ENCODE measurements at places on chromosomes 2 and 18. TPM values are rescaled to one million over a fixed set of nuclear protein-coding genes. Genes with fewer than 3 reads are reported as not detected.

The MATN3 gene
- 1.6 TPM for total RNA-seq

The RNU2-63P gene
- not detected for total RNA-seq

The UGT1A9 gene
- total RNA-seq, result not detected

The ACVR1C gene
- 5.7 TPM for total RNA-seq

The SCN2A gene
- total RNA-seq, result 160 TPM

The OSBPL6 gene
- total RNA-seq, result 11.4 TPM

The ALKAL2 gene
- total RNA-seq, result 2.0 TPM

The KIAA1328 gene
- 20.4 TPM for total RNA-seq

The CDK15 gene
- 0.82 TPM for total RNA-seq

The CXCR1 gene
- total RNA-seq, result under 0.01 TPM

DNA sequence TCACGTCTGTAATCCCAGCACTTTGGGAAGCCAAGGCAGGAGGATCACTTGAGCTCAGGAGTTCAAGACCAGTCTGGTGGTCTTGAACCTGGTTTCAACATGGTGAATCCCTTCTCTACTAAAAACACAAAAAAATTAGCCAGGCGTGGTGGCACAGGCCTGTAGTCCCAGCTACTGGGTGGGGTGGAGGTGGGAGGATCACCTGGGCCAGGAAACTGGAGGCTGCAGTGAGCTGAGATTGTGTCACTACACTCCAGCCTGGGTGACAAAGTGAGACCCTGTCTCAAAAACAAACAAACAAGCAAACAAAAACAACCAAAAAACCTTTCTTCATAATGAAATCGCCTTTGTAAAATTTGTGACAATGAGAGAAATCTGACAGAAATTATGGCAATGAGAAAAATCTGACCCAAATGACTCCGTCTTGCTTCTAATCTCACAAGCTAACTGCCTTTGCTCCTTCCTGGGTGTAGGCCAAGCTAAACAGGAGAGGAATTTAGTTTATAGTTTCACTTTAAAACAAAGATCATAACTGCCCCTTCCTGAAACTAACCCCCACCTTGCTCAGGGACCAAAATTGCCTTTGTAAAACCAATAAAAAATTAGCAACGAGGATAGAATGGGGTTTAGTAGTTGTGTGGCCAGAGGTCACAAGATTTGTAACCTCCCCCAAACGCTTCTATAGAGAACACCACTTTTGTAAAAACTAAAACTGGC lies 60.7 kb upstream of the KIF5C start:
- DNase-seq, result no peak

DNA sequence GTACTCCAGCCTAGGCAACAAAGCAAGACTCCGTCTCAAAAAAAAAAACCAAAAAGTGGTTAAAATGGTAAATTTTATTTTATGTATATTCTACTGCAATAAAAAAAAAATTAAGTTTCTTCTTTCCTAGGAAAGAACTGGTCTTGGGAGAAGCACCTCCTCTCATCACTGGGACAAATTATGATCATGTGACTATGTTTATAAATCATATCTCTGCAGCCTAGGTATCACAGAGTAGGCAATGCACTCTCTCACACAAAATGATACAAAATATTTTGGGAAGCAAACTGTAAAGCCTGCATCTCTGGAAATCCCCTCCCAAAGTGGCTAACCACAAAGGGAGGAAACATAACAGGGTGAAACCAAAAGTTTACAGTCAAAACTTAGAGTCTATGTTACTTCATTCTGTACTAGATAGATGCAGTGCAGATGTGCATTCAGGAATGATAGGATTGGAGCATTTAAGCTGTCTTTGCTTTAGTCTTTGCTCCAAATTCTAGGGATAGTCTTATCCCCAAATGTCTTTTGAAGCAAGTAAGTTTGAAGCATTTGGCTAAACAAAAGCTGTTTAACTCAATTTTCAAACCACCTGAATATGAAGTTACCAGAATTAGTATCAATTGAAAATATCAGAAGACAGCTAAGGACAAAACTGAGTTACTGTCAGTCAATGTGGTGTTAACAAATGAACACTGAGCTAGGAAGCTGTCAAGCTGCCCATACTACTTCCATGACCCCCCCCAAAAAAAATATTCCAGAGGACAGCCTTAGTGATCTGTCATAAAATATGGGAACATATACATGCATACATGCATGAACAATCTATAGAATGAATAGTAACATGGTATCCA lies 21.1 kb upstream of the MALT1 start:
- DNase-seq, result no peak

GRCh38 chr2:26351375-26352090 lies 4.9 kb upstream of the ADGRF3 start:
- no peak for DNase-seq

DNA sequence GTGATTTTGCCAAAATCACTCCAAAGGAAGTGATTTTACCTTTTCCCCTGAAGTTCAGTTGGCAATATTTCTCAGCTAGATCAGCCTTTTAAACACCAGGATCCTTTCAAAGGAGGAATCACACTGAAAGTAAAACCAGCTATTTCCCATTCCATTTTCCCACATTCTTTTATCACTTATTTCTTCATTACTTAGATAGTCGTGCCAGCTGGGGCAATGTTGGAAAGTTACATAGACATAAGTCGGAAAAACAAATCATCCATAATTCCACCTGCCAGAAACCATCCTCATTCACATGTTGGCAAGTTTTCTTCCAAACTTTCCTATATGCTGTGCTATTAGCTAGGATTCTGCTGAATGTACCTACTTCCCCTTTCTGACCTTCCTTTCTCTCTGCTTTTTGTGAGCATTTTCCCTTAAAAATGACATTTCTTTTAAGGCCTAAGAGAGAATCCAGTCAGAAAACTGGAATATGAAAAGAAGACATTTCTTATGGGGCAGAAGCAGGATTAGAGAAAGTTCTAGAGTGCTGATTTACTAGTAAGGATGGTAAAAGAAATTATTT lies 170.0 kb upstream of the STK17B start:
- no peak for DNase-seq

DNA sequence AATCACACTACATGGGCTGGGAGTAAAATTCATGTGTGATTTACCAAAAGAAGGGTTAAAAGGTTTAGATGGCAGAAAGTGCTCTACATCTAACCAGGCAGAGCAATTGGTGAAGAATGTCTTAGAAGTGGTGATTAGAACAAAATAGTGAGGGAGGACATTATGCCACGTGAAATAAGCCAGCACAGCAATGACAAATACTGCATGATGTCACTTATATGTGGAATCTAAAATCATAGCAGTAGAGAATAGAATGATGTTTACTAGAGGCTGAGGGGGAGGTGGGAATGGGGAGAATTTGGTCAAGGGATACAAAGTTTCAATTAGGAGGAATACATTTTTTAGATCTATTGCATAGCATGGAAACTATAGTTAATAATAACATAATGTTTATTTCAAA lies 253.3 kb downstream of the KCNS3 start:
- no peak for DNase-seq

DNA sequence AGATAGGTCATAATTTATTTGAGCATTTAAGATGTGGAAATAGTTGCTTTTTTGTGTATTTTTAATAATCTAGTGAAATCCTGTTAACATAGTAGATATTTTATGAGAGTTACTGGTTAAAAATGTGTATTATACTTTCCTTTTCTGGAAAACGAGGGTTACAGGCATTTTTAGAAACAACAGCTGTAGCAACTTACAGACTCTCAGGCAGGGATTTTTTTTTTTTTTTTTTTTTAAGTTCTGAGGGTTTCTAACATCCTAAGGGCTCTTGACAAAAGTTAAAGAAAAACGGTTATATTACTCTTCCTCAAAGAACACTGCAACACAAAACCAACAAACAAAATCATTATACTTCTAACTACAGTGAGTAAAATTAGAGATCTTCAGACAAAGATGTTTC lies 205.9 kb downstream of the ACKR3 start:
- no peak for DNase-seq

GRCh38 chr2:217794133-217794986 lies 208.4 kb downstream of the TNS1 start:
- DNase-seq, result no peak

DNA sequence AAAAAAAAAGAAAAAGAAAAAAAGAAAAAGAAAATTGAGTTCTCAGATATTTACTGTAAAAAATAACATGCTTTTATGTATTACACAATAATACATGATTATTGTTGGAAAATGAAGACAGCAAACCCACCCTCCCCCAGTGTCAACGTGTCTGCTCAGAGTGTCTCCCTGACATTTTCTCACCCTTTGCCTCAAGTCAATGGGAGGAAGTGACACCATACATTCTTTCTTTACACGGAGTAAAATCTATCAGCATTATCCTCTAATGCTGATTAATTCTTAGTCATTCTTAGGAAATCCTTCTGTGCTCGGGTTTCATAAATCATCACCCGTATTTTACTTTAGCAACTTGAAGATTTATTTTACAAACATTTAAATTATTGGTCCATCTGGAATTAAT lies 32.0 kb downstream of the CTAGE1 start:
- DNase-seq, result no peak

GRCh38 chr18:23141104-23141999 lies 6.1 kb downstream of the CABLES1 start:
- DNase-seq, result no peak

DNA sequence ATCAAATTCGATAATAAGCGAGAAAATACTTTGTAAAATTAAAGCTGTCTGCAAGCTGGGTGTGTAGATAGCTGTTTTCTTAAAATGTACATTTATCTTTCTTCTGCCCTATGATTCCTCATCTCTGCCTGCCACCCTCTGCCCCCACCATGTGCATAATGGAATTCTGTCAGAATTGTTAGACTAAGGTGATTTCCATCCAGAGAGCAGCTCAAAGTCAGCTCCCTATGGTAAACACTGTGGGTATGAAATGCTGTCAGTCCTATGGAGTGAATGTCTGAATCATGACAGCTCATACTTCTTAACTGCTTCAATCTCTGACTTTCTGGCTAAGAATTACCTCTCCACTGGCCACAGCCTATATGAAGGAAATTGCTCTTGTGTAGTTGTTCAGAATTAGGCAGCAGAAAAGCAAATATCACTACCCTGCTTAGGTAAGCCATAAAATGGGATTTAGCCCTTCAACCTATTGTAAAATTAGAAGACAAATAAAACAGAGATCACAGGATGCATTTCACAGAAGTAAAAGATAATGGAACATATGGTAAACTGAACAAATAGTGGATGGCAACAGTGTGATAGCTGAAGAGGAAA lies 137.7 kb downstream of the CD8B2 start:
- DNase-seq, result no peak

- no peak for DNase-seq
Measured at GRCh38 chr18:48634491-48634890, 95.7 kb downstream of the CTIF start.

- no peak for DNase-seq
Measured at GRCh38 chr2:126999106-126999756, 100.5 kb downstream of the TEX51 start.

DNA sequence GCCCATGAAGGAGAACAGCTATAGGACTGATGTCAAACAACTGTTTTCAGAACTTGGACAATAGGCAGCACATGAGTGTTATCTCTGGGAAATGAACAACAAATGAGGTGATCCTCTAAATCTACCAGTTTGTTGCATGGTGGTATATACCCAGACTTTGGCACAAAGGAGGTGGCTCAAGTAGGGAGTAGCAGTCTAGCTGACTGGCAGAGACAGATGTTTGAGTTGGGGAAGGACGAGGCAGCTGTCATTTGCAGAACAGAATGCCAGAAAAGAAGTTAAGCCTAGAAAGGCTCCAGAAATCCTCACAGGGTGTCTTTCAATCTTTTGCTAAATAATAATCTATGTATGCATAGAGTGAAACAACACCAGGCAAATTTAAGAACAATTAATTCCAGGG lies 47.4 kb downstream of the RPE start:
- DNase-seq, result no peak

- no peak for DNase-seq
Measured at GRCh38 chr2:200247494-200247893, 59.0 kb upstream of the SPATS2L start.

DNA sequence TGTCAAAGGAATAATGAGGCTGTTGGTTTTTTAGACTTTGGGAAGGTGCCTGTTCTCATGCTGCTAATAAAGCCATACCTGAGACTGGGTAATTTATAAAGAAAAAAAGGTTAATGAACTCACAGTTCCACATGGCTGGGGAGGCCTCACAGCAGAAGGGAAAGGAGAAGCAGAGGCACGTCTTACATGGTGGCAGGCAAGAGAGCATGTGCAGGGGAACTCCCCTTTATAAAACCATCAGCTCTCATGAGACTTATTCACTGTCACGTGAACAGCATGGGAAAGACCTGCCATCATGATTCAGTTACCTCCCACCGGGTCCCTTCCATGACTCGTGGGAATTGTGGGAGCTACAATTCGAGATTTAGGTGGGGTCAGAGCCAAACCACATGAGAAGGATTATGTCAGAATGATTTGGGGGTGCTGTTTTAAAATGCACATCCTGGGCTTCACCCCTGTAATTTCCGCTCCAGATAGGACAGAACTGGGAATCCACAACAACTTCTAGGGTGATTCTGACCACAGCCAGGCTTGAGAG lies 37.8 kb downstream of the TCF7L1 start:
- no peak for DNase-seq

DNA sequence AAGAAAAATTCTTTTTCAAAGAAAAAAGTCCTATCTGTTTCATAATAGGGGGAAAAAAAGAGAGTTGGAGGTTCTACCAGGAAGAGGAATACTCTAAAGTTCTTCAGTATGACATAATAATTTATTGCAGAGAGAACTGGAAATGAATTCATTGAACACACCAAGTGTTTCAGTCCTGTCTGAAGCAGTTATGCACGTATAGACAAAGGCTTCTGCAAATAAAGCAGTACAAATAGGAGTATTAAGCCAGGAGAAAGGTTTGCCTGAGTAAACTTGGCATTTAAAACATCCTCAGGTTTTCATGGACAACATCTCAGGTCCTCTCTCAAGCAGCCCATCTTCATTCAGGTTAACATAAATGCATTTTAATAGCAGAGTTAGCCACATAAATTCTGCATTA lies 141.6 kb downstream of the CCDC148 start:
- DNase-seq, result no peak

GRCh38 chr18:14767474-14767873 lies 19.5 kb downstream of the ANKRD30B start:
- DNase-seq, result no peak

DNA sequence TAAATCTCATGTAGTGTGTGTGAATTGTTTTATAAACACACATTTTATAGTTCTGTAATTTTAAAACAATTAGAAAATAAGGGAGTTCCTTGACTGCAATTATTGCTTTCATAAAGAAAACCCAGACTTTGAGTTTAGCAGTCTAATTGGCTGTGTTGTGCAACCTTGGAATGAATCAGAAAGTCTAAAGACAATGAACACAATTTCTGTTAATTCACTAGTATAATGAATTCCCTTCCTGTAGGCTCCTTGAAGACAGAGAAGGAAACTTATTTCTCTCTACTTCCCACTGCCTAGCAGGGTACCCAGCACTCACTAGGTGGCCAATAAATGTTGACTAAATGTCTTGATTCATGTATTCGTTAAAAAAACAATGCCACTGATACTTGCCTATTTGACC lies 79.9 kb downstream of the ANTXR1 start:
- DNase-seq, result no peak

DNA sequence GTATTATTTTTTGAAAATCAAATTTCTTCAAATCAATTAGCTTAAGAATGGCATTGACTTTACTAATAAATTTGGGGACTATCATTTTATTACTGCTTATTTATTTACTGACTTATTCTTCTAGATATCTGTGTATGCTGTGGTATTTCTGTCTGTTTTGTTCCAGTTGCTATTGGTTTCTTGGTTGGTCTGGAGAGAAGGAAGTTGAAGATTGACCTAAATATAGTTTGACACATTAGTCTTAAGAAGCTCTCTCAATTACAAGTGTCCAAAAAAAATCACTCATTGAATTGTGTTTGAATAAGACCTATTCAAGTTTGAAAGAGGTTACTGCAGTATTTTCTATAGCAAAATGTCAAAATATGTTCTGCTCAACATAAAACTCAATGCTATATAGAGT lies 153.3 kb upstream of the KYNU start:
- no peak for DNase-seq

All from frontal cortex (tissue), 4 donors.